ENCODE measurements at places on chromosomes 6 and 20.
A peak's percentile ranks its signal among the peaks of the same experiment; 100 is the strongest.

DNA sequence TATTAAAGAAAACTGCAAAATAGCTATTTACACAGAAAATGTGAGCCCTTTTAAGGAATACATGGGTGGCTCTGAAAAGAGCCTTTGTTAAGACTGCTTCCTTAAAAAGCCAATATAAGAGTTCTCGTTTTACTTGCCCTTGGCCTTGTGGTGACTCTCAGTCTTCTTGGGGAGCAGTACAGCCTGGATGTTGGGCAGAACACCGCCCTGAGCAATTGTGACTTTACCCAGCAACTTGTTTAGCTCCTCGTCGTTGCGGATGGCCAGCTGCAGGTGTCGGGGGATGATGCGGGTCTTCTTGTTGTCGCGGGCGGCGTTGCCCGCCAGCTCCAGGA lies 111.5 kb downstream of the HFE start:
- no peak for DNase-seq

DNA sequence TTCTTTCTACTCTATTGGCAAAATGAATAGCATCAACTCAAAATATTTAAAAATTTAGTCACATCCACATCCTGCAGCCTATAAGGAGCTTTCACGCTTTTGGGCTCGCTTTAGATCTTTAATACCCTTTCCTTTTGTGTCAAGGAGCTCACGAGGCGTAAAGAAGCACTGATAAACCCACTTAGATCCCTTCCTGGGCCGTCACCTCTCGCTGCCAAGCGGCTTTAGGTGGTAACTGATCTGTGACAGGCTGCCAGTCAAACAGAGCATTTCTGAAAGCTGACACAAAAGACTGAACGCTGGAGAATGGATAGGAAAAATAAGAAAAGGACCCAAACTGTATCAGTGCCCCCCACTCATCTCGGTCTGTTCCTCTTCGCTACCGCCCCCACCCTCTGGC lies 385.7 kb upstream of the MMS22L start:
- DNase-seq: no peak

DNA sequence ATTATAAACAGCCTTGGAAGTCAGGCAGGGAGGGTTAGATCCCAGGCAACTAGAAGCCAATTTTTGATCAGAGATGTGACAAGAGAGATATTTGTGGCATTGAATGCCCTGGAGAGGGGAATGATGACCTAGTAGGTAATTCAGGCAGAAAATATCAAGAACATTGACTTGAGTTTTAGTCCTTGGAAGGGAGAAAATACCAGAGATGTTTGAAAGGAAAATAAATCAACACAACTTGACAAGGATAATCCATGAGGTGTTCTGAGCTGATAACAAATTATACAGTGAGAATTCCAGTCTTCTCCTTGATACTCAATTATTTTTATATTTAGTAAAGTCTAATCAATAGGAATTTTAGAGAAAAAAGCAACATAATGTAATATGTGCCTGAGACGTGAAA lies 10.6 kb upstream of the MARCKS start:
- DNase-seq: no peak

DNA sequence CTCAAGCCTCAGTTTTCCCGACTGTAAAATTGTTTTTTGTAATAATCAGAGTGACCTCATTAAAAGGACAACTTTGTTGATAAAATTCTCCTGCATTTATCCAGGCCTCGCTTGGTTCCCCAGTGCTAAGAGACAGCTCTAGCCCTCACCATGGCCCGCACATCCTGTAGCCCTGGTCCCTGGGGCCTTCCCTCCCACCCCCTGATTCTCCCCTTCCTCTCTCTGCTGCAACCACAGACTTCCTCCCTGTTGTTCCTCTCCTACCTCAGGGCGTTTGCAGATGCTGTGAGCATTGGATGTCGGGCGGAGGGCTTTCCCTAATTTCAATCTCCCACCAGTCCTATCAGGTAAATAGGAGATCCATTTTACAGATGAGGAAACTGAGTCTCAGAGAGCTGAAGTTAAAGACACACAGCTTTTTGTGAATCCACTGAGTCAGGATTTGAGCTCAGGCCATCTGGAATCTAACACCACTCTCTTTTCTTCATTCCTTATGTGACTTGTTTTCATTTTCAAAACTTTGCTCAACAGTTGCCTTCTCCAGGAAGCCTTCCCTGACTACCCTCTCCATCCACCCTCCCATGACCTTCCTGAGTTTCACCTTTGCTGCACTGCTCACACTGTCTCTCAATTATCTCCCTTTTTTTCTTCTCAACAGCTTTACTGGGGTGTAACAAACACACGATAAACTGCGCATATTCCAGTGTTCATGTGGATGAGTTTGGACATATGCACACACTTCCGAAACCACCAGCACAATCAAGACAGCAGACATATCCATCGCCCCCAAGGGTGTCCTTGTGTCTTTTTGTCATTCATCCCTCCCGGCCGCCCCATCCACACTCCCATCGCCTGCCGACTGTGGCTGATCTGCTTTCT lies 107.1 kb downstream of the CEBPB start:
- DNase-seq: peak; percentile 94

- DNase-seq: no peak
Observed at GRCh38 chr6:157119502-157120027, 203.8 kb downstream of the TMEM242 start.

DNA sequence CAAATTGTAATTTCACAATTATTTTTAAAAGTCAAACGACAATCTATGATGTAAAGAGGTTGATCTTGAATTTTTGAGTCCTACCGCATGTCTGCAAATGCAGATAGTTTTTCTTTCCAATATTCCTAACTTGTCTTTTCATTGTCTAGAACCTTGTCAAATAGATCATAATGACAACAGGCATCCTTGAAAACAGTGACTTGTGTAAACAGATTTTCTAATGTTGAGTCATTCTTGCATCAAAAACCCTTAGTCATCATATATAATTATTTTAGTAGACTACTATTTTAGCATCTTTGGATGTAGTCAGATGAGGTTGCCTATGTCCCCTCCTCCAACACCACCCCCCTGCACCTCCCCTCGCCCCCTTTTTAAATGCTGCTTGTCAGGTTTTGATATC lies 43.8 kb downstream of the BMP6 start:
- DNase-seq: no peak

GRCh38 chr6:159642481-159642880 lies 50.6 kb downstream of the SOD2 start:
- no peak for DNase-seq

DNA sequence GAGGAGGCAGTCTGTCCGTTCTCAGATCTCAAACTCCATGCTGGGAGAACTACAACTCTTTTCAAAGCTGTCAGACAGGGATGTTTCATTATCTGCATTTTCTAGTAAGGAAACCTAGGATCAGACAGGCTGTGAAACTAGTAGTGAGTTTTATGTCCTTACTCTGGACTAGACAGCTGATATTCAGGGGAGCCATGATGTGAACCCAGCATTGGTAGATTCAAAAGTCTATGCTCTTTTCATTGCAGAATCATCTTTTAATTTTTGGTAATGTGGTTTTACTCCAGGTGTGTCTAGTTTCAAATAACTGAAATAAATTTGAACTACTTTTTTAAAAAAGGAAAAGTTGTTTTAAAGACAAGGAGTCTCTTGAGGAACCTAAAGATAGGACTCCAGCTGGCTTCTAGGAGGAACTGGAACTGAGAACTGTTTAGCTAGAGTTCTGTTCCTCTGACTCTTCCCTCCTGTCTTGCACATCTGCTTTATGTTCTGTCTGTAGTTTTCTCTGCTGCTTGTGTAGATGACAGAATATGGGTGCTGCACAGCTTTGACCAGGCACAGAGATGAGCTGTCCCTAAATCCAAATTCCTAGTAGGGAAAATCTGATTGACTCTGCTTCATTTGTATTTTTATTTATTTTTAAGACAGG lies 27.8 kb upstream of the RNF144B start:
- no peak for DNase-seq

- DNase-seq: no peak
Observed at GRCh38 chr6:90859056-90859455, 272.2 kb upstream of the MAP3K7 start.

DNA sequence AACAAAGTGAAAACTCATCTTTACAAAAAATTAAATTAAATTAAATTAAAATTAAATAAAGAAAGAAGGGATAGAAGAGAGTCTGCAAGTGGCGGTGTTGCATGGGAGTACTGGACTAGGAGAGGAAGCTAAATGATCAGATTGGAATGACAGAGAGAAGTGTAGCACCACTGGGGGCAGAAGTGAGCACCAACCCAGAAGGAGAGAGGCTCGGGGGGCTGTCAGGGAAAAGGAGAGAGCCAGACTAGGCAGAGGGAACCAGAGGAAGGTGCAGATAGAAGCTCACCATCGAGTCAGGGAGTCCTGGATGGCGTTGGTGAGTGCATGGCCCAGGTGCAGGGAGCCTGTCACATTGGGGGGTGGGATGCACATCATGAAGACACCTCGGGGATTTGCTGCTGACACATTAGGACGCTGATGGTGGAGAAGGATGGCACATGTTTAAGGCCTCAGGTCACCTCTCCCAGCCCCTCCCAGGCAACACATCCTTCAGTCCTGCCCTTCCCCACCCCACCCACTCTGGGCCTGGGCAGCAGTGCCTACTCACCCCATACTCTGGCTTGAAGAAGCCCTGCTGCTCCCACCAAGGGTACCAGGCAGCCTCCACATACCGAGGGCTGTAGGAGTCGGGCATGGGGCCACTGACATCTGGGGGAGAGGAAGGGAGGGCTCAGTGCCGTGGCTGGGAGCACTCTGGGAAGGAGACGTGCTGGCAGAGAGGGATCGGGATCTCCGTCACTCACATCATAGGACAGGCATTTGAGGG lies 4.0 kb downstream of the VARS1 start:
- DNase-seq: peak; percentile 72

DNA sequence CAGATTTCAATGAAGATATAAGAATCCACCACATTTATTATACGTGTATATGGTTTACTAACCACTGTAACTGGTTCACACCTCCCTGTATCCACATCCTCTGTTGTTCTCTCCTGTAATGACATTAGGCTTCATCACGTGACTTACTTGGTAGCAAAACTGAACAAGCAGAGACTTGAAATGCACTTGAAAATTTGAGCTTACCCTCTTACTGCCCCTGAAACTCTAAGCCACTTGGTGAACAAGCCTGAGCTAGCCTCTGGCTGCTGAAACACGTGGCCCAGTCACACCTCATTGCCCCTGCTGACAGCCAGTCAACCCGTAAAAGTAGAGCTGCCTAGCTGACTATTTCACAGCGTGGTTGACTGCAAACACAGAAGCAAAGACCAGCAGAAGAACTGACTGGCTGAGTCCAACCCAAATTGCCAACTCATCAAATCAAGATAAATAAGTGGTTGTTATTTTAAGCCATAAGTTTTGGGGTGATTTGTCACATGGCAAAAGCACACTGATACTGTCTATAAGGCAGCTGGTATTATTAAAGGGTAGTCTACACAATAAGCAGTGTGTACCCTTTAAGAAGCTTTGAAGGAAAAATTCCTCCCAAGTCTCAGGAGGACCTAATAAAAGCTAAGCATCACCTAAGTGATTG lies 109.0 kb downstream of the RALGAPA2 start:
- no peak for DNase-seq

DNA sequence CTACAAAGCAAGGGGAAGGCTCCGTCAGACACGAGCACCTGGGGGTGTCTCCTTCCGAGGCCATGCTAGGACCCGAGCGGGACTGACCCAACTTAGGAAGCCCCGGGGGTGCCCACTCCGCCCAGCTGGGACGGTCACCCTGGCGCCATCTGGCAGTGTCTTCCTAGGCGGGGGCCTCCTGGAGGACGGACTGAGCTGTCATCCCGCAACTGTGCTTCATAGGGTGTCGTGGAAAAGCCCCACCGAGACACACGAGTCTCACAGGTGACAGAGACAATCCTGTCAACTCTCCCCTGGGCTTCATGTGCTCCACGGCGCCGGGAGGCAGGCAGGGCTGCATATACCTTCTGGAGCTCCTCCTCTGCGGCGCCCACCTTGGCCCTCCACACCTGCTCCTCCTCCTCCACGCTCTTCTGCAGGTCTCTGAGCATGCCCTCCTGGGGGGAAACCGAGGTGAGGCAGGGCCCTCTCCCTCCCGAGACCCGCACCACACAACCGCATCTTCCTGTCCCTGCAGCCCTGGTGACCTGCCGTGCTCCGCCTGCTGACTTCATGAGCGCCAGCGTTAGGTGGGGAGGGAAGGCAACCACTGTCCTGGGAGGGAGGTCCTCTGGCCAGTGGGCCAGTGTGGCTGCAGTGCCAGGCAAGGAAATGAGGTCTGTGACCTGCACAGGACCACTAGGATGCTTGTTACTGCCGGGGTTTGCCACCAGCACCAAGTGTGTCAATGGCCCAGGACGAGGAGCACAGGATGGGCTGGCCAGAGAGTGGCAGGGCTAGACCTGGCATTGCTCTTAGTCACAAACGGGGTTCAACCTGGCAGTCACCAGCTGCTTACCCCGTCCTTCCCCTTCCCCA lies 50.7 kb downstream of the DSTN start:
- DNase-seq: no peak

All from NB4 (cell line).